Stimulated activated CD4-positive, alpha-beta T cell treated with anti-CD3 and anti-CD28 coated beads, Interleukin-15, amount 100 ng/mL, for 48 hours (primary cell): ENCODE measurements at places on chromosomes 11 and 22.

- DNase-seq, result no peak
Observed at GRCh38 chr11:47460571-47461235, 11.8 kb upstream of the RAPSN start.

- DNase-seq, result peak; percentile 19
Observed at GRCh38 chr11:126061707-126062678, 673 bp downstream of the CDON start.

DNA sequence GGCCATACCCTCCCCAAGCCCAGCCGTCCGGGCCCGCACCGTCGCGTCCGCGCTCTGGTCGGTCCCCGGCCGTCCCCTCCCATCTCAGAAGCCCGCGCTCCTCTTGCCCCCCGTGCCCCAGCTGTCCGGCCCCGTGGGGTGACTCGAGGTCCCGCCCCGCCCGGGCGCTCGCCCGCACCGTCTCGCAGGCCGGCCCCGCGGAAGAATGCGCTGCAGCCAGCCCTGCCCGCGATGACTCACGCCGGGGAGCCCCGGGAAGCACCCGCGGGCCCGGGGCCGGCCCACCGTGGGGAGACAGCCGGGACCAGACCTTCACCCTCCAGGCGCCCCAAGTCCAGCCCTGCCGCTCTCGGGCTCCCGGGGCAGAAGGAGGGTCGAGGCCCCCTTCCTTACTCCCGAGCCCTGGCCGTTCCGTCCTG lies 320 bp upstream of the PHLDA2 start:
- DNase-seq, result peak; percentile 35

DNA sequence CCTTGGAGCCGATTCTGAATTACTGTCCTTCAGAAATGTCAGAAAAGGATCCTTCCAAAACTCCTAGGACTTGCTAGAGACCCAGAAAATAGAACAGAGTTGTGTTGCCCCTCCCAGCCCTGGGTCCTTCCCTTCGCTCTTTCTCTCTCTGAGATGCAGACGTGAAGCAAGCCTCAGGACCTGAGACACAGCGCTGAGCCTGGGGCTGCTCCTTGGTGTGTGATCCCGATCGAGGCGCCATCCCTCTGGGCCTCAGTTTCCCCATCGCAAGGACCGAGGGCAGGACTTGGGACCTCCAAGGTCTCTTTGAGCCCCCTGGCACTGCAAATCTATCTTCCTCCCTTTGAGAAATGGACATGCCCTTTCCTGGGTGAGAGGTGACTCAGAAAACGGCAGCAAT lies 533.5 kb downstream of the TBC1D22A start:
- DNase-seq, result no peak

DNA sequence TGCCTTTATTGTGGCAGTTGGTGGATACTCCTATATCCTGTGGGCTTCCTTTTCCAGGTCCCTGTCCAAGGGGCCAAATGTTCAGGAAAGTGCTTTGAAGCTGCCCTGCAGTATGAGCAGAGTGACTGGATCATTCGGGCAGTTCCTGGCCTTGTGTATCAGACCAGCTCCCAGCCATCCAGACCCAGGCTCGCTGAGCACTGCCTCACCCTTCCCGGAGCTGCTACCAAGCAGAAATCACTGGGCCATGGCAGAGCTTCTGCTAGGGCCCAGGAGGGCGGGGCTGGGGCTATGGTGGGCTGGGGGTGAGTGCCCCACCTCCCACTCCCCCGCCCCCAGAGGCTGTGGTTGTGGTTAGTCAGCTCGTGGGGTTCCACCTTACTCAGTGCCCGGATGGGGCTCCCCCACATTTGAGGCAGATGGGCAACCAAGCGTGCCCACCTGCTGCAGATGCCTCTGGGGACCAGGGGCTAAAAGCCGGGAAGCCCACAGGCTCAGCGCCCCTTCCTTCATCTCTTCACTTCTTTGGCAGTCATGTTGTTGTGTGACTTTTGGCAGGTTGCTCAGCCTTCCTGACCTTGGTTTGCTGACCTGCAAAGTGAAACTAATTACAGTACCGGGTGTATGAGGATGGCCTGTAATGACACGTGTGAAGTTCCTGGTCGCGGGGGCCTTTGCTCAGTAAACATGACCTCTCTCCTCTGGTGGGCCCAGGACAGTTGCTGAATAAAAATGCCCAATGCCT lies 2.1 kb upstream of the LRRC32 start:
- DNase-seq, result no peak
